HuH-7 (cell line): ENCODE measurements at places on chromosomes 3 and 15.
A peak's percentile ranks its signal among the peaks of the same experiment; 100 is the strongest.

- DNase-seq: no peak
These were observed 115.7 kb downstream of the ZNF280D start for GRCh38 chr15:56617628-56618027.

GRCh38 chr15:47124430-47125102 lies 592.7 kb upstream of the SEMA6D start:
- no peak for DNase-seq

GRCh38 chr3:9468460-9468859 lies 71.0 kb downstream of the SETD5 start:
- no peak for DNase-seq

GRCh38 chr15:79606831-79607355 lies 174.8 kb downstream of the MINAR1 start:
- no peak for DNase-seq

DNA sequence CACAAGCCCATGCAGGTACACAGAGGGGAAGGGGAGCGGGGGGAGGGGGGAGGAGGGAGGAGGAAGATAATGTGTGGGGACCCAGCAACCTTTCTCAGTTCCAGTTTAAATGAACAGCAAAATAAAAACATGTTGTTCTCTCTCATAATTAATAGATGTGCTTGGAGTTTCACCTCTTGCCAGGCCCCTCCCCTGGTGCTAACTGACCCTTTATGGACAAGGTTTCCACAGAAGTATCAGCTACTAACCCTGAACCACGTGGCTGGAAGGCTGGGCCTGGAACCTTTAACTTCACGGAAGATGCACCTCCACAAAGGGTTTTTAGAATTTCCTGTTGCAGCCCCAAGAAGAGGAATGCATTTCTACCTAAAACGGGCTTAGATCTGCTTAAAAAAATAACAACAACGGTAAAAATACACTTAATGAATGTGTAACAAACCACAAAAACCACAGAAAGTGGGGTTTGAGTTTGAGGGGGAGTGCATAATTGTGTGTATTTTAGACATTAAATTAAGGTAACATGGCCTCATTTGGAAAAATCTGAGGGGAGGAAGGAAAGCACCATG lies 14.8 kb upstream of the SMAD3 start:
- no peak for DNase-seq

DNA sequence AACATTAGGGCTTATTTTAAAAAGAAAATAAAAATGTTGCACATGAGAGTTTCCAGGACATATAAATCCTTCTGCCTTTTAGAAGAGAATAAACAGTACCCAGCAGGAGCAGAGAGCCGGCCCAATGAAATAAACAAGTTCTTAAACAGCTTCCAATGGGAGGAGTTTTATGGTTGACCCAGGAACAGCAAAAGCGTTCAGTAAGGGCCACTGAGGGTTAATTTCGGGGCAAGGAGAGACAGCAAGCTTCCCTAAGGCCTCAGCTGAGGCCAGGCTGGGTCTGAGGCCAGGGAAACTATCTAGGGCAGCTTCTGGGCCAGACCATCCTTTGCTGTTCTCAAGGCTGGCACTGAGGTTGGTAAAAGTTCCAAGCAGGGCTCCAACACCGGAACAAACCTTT lies 3.4 kb downstream of the PDZRN3 start:
- no peak for DNase-seq

- DNase-seq: no peak
These were observed 3.7 kb upstream of the FAM107A start for GRCh38 chr3:58580826-58581327.

DNA sequence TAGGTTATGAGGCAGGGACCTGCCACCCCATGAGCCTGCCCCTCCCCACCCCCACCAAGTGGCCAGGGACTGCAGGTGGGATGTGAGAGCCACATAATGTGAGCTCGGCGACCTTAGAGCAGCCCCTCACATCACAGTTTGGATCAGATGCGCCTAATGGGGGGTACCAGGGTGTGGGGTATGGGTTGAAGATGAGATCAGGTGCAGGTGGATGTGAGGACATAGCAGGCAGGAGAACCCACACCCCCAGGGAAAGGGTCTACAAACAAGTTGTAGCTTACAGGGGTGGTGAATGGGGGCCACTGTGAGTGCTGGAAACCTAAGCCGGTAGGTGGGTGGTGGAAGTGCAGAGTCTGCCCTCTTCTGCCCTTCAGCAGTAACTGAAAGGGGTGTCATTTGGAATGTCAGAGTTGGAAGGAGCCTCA lies 94.0 kb downstream of the CORO2B start:
- no peak for DNase-seq

DNA sequence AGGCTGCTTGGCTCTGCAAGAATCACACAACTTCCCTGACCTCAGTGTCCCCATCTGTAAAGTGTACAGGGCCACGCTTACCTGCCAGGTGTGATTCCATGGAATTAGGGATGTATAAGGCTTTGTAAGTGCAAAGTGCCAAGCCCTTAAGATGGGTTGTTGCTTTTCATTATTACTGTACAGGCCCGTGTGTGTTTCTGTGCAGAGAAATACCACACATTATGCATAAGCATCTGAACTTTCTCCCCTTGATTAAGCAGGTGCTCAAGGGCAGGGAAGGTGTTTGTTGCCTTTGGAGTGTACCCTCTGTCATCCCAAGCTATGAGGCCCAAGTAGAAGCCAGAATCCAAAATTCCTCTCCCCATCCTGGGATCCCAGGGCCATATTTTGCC lies 13.6 kb upstream of the HRH1 start:
- no peak for DNase-seq

DNA sequence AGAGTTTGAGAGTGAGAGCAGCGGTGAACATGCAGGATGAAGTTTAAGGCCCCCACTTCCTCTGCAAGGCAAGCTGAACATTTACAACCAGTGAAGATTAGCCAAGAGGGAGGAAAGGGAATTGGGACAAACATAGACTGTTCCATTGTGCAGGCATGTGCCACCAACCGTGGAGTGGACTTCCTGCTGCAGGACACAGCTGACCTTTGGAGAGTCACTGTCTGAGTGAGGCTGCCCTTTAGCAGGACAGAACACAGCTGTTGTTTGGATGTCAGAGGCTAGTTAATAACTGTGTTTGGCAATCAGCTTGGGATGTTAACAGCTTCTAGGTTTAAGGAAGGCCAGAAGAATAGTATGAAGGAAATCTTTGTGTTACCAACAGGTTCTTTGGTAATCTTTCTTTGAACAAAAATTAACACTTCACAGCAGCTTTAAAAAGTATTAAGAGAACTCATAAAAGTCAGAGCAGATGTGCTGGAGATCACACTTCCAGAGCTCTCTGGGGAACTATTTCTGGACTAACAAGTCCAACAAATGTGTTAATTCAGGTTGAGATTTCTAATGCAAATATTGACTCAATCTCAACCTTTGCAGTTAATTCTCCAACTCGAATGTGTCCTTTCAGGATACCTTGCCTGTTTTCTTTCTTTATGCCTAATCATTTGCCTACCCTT lies 31.4 kb downstream of the CTDSPL start:
- DNase-seq: peak; percentile 54

GRCh38 chr3:183341545-183342288 lies 86.7 kb downstream of the MCF2L2 start:
- DNase-seq: no peak

DNA sequence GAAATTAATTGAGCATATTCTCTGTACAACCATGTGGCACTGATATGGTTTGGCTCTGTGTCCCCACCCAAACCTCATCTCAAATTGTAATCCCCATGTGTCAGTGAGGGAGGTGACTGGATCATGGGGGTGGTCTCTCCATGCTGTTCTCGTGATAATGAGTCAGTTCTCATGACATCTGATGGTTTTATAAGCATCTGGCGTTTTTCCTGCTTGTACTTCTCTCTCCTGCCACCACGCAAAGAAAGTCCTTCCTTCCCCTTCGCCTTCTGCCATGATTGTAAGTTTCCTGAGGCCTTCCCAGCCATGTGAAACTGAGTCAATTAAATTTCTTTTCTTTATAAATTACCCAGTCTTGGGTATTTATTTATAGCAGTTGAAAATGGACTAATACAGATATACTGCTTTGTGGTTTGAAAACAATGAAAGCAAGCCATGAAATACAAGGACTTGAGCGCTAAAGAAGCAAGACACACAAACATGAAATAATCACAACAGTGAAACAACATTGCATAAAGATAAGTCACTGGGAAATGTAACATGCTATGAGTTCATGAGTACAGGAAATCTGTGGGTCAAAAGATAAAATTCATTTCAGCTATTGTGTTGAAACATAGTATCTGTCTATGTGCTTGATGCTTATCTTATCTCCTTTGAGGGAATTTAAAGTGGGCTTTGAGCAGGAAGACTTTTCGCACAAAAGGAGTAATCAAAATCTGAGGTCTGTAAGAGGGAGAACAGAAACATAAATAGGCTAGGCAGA lies 288.7 kb downstream of the GBE1 start:
- no peak for DNase-seq

DNA sequence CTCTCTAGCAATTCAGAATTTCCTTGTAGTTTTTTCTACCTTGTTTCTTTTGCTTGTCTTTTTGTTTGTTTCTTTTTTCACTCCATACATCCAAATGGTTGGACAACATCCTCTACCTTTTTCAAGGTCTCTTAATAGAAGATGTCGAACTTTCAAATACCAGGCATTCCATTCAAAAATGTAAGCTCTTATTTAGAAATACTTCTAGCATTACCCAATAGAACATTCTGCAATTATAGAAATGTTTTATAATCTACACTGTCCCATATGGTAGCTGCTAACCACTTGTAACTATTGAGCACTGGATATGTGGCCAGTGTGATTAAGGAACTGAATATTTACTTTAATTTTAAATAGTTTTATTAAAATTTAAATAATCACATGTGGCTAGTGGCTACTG lies 196.2 kb upstream of the MRPL3 start:
- DNase-seq: no peak

DNA sequence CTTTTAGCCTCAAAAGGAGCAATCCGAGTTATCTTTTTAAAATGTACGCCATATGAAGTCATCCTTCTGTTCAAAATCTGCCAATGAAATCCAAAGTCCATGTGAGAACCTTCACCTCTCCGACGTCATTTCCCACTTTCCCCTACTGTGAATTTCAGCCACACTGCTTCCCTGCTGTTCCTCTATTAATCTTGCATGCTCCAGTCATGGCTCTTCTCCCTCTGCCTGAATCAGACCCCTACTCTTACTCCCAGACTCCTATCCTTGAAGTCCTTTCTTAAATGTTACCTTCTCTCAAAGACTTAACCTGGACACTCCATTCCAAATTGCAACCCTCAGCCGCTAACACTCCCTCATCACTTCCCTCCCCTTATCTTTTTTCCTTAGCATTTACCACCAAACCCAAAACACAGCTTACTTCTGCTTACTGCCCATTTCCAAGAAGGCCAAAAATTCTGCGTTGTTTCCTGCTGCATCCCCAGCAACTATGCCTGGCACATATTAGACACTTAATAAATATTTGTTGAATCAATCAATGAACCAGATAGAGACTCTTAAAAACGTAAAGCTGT lies 1.2 kb downstream of the NKIRAS1 start:
- DNase-seq: peak; percentile 22

GRCh38 chr3:47007482-47008233 lies 28.2 kb downstream of the NBEAL2 start:
- no peak for DNase-seq

GRCh38 chr3:80215191-80215590 lies 447.4 kb upstream of the ROBO1 start:
- no peak for DNase-seq

DNA sequence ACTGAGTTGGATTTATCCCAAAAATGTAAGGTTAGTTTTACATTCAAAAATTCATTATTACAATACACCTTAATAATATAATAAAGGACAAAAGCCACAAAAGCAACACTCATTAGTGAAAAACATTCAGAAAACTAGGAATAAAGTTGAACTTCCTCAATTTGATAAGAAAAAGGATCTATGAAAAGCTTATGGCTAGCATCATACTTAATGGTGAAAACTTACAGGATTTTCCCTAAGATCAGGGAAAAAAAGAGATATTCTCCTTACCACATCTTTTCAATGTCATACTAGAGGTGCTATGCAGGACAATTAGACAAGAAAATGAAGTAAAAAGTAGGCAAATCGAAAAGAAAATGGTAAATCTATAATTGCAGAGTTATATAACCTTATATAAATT lies 279.9 kb downstream of the CGGBP1 start:
- no peak for DNase-seq

GRCh38 chr3:186963636-186964035 lies 33.3 kb downstream of the ST6GAL1 start:
- DNase-seq: no peak

DNA sequence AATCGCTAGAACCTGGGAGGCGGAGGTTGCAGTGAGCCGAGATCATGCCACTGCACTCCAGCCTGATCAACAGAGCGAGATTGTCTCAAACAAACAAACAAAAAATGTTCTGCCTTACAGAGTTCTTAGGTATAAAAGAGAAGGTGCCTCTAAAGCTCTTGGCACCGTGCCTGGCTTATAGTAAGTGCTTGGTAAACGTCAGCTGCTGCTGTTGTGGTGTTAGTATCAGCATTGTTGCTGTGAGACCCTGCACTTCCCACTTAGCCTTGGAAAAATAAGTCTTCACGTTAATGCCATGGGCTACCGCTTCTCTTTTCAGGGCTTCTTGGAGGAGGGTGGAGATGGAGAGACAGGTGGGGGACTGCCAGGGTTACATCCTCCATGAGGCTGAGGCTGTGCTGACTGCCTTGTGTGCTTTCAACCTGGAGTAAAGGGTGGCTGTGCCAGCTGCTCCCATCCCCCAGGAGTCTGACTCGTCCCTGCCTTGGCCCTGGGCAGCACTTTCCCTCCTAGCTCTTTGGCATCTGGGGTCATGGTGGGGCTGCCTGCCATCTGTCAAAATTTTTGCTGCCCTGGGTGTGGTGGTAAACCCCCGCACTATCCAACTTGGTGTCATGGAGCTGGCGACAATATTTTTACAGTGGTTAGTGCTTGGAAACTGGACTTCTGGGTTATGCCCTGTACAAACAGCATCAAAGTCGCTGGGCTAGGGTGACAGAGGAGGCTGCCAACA lies 17.8 kb downstream of the FLNB start:
- DNase-seq: no peak

- DNase-seq: no peak
These were observed 97.8 kb upstream of the AADACL2 start for GRCh38 chr3:151635905-151636304.

GRCh38 chr15:81301815-81302399 lies 22.0 kb downstream of the STARD5 start:
- no peak for DNase-seq

GRCh38 chr3:29973763-29974162 lies 632.6 kb upstream of the TGFBR2 start:
- DNase-seq: no peak
